CD8-positive, alpha-beta memory T cell (primary cell): ENCODE measurements at places on chromosomes 11 and 22. TPM values are rescaled to one million over a fixed set of nuclear protein-coding genes. Genes with fewer than 3 reads are reported as not detected.

Gene PLEKHB1
- 10.3 TPM for total RNA-seq

Gene TRIM51
- not detected for total RNA-seq

GRCh38 chr22:25656724-25657123, 85.3 kb upstream of the MYO18B start:
- DNase-seq: no peak

Gene SLC22A9
- total RNA-seq: not detected

Gene CTSW
- 44.3 TPM for total RNA-seq

Gene TP53AIP1
- not detected for total RNA-seq

- no peak for DNase-seq
Observed at GRCh38 chr11:130673698-130674097, 225.3 kb downstream of the ADAMTS15 start.

GRCh38 chr11:30467176-30467575, 119.0 kb downstream of the MPPED2 start:
- DNase-seq: no peak

DNA sequence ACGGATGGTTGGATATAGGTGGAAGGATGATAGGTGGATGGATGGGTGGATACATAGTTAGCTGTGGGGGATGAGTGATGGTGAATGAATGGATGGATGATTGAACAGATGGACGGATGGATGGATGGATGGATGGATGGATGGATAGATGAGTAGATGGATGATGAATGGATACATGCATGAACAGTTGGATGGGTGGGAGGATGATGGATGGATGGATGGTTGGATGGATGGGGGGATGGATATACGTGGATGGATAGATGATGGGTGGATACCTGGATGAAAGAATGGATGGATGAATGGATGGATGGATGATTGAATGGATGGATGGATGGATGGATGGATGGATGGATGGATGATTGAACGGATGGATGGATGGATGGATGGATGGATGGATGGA, 68.4 kb upstream of the PRR5 start:
- no peak for DNase-seq

GRCh38 chr11:36007127-36007655, 63.3 kb downstream of the LDLRAD3 start:
- no peak for DNase-seq

- DNase-seq: no peak
Observed at GRCh38 chr11:75626889-75627529, 41.8 kb downstream of the MAP6 start.

- DNase-seq: no peak
Observed at GRCh38 chr11:126146454-126147192, 64.8 kb downstream of the RPUSD4 start.

DNA sequence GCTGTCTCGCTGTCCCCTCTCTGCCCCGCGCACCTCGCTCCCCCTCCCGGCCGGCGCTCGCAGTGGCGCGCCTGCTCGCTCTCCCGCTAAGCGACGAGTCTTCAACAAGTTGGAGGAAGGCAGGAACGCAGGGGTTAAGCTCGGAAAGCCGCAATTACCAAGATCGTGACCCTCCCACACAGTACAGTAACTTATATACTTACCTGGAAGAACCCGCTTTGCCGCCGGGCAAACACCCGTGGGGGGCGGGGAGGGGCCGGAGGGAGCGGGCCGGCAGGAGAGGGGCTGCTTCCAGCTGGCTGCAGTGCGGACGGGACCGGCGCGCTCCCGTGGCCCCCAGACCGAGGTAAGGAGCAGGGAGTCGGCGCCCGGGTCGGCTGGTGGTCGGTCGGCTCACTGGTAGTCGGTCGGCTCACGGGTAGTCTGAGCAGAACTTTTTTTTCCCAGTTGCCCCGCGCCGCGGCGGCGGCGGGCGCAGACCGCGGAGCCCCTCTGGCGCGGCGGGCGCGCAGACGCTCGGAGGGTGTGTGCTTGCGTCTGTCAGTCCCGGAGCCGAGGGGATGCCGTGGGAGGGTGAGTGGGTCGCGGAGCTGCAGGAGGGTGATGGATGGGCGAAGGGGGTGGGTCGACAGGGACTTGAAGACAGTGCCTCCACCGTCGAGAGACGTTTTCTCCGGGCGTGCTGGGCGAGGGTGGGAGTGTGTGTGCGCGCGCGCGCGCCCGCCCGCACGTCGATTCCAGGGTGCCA, 101.2 kb upstream of the HSD17B12 start:
- no peak for DNase-seq

DNA sequence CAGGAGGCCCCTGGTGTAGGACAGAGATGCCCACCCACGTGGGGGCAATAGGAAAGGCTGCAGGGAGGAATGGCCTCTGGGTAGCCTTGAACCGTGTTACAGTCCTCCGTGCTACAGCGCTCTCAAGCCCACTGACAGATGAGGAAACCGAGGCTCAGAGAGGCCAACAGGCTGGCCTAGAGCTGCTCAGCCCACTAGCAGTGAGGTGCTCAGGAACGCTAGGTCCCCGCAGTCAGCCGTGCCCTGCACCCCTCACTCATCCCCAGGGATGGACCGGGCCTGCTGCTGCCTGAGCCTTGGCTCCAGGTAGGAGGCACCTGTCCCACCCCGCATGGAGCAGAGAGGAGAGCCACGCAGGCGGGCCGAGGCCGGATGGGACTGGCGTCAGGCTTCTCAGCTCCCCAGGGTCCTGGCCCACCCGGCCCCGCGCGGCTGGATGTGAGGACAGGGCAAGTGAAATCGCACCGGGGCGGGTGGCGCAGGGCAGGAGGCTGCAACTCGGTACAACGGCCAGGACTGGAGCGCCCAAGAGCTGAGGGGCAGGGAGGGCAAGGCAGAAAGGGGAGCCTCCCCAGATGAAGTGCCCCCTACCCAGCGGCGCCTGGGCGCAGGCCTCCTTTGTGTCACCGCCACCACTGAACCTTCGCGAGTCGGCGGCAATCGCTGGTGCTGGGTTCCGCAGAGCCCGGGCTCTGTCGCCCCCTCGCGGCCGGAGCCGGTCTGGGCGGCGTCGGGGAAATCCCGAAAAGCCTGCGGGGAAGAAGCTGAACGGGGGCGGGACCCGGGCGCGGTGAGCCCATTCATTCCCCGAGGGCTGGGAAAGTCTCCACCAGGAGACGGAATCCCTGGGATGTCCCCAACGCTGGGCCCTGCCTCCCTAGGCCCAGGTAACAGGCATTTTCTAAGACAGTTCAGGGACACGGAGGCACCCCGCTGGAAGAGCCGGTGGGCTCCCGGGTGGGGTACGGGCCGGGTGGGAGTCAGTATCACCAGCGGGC, 8.4 kb upstream of the SLC2A11 start:
- peak; percentile 86 for DNase-seq
